Activated gamma-delta T cell treated with Interleukin-2 at 50 U/mL for 16 hours (primary cell): ENCODE measurements at places on chromosomes 5 and 9.
A peak's percentile ranks its signal among the peaks of the same experiment; 100 is the strongest.

- DNase-seq: no peak
Measured at GRCh38 chr5:111675201-111675934, 81.6 kb downstream of the NREP start.

- no peak for DNase-seq
Measured at GRCh38 chr9:81637276-81637675, 52.1 kb downstream of the TLE1 start.

GRCh38 chr9:87742813-87743428 lies 17.0 kb downstream of the CTSL start:
- no peak for DNase-seq

GRCh38 chr9:133608382-133608781 lies 807 bp downstream of the FAM163B start:
- DNase-seq: no peak

- DNase-seq: no peak
Measured at GRCh38 chr5:132773601-132774355, 3.3 kb downstream of the SEPTIN8 start.

- no peak for DNase-seq
Measured at GRCh38 chr9:93305497-93306020, 121.6 kb downstream of the WNK2 start.

GRCh38 chr9:1839909-1840308 lies 175.2 kb upstream of the SMARCA2 start:
- no peak for DNase-seq

DNA sequence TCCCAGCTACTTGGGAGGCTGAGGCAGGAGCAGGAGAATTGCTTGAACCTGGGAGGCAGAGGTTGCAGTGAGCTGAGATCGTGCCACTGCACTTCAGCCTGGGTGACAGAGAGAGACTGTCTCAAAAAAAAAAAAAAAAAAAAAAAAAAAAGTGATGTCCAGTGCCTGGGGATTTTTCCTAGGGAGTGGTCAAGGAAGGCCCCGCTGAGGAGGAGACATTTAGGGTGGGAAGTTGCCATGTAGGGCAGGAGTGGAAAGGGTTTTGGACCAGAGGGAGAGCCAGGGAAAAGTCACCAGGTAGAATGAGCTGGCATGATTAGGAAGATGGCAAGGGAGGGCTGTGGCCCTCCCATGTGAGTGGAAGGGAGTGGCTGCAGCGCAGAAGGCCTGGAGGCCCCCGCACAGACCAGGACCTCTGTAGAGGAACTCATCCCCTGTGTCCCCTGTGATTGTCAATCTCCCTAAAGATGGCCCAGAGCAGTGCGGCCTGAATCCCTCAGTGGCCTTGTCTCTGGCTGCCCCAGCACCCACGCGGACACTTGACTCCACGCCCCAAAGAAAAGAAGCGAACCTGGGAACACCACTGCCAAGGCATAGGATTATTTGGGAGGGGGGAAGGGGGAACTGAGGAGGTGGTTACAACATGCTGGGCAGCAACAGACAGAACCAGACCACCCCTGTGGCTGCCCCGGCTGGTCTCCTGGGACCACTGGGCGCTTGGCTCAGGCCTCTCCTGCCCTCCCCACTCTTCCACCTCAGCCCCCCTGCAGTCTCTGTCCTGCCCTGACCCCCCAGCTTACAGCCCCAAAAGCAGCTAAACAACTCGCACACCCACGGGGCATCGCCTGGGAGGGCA lies 2.6 kb upstream of the SQSTM1 start:
- no peak for DNase-seq

DNA sequence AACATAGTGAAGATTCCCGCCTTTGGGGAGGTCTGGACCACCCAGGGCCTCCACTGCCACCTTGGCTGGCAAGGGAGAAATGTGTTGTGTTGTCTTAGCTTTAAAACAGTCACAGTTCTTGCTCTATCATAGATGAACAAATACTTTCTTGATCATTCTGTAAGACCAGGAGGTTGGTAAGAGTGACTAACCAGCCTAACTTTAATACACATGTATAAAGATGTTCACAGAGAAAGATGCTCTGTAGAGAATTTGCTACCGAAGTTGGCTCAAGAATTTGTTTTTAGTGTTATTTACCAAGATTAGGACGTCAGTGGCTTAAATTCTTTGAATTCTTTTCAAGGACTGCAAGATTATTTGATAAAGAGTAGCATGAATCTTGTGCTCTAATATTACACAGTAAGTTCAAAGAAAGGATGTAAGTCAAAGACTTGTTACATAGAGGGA lies 28.4 kb downstream of the GLRX start:
- DNase-seq: no peak

- peak; percentile 29 for DNase-seq
Measured at GRCh38 chr9:95131023-95131943, 186.2 kb downstream of the FANCC start.

- no peak for DNase-seq
Measured at GRCh38 chr9:91785447-91785842, 164.6 kb downstream of the ROR2 start.

- DNase-seq: no peak
Measured at GRCh38 chr5:123088031-123088805, 823 bp upstream of the PRDM6 start.

- DNase-seq: no peak
Measured at GRCh38 chr5:155948576-155948975, 378.4 kb upstream of the SGCD start.

DNA sequence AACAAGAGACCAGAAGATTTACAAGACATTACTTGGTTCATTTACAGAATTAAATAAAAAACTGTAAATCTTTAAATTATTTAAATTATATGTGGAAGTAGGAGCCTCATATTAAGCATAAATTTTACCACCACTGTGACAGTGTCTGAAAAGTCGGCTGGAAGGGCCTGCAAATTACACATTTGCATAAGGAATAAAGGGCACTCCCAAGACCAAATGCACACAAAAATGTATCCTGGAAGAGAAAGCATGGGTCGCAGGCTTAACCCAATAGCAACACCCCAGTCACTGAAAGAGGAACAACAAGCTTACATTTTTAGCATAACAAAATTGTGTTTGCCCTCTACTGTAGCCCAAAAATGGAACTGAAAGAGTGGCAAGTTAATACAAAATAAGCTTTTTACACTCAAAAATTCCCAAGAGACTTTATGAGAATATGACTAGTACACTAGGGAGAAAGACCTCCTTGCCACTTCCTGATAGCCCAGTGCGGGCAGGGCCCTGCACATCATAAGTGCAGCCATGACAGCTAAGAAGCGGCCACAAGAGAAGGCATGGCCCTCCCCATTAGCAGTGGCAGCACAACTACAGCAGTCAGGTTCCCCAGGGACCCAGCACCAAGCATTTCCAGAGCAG lies 482.0 kb downstream of the DTWD2 start:
- no peak for DNase-seq

DNA sequence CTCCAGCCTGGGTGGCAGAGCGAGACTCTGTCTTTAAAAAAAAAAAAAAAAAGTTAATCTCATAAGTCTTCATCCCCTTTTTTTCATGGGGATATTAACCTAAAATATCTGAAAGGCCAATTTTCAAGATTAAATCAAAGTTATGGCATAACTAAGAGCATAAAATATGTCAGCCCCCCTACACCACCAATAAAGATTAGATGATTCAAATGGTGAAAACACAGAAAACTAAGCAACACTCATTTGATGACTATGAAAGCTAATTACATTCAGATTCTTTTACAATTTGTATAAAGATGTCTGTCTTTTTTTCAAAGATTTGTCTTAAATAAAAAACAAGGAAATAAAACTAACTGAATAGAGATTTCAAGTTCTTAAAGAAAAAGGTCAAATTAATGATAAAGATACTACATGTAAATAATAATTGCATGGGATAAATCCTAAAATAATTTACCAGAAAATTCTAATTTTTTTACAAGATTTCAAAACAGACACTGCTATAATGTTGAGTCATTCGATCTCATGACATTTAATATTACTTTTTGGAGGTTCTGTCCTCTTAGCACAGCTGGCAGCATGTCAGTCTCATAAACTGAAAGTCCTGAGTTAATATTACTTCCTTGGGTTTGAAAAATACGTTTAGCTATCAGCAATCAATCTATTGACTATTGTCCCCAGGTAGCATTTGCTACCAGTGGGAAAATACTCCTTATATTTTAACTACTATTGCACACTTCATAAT lies 112.9 kb downstream of the KIAA0825 start:
- DNase-seq: no peak

DNA sequence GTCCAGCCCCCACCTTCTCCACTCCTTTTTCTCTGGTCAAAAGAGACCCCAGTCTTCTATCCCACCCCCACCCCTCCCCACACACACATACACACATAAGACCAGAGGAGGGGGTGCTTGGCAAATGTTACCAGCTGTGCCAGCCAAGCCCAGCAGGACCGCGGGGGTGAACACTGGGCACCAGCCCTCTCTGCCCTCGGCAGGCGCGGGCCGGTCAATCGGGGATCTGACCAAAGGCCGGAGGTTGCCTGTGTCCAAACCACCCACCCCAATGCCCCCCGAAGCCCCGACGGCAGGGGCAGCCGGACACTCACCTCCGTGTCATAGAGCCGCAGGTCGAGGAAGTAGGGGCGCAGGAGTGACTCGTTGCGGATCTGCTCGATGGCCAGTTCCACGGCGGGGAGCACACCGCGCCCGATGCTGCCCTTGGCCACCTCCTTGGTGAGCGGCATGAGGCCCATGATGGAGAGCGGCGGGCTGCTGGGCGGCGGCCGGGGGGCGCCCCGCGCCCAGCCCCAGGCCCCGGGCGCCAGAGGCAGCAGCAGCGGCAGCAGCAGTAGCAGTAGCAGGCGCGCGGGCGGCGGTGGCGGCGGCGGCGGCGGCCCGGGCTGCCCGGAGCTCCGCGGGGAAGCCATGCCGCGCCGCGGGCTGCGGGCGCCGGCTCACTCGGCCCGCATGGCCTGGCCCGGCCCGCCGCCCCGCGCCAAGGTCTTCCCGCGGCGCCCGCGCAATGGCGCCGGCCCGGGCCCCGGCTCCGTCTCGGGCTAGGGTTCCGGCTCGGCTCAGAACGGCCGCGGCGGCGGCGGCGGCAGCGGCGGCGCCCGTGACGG lies 417 bp downstream of the GABBR2 start:
- DNase-seq: no peak

- DNase-seq: no peak
Measured at GRCh38 chr5:25427240-25427639, 782.5 kb upstream of the CDH10 start.

DNA sequence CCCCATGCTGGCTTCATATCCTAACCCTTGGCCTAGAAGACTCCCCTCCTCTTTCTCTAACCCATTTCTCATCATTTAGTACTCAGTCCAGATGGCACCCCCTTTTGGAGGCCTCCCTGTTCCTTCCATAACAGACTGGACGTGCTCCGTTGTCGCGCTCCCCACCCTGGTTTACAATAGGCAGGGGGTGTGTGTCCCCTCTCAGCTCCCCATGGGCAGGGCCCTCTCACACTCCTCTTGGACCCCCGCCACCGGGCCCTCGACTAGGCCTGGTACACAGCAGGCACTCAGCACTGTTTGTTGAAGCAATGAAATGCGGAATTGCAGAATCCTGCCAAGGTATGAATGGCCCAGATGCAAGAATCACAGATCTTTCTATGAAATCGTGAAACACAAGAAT lies 227.4 kb downstream of the FSTL4 start:
- DNase-seq: no peak

DNA sequence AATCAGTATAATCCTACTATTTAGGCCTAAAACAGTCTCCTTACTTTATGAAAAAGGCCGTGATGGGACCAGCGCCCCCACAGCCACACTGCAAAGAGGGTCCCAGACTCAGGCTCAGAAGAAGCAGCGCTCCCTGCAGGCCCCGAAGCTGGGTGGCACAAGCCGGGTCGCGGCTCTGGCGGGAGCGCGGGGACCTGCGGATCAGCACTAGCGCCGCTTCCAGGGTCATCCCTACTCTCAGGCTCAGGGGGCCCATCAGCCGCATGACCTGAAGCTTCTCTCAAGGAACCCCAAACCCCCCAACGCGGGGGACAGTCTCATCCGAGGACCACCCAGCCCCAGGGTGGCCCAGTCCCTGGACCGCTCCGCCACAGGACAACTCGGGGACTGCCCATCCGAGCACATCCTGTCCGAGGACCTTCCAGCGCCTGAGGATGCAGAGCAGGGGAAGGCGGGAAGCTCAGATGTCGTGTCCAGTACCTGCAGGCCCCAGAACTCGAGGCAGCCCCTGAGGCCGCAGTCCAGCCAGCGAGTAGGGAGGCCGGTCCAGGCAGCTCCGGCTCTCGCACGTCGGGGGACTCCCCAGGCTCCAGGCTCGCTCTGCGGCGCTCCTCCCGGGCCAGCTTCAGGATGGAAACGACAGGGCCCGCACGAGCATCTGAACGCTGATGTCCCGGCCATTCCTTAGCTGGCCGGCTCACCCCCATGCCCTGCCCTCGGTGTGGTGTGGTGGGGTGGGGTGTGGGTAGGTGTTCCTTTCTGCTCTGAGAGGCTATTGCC lies 32.4 kb upstream of the CDK20 start:
- DNase-seq: no peak

GRCh38 chr5:151477101-151477500 lies 29.7 kb downstream of the SLC36A1 start:
- no peak for DNase-seq

DNA sequence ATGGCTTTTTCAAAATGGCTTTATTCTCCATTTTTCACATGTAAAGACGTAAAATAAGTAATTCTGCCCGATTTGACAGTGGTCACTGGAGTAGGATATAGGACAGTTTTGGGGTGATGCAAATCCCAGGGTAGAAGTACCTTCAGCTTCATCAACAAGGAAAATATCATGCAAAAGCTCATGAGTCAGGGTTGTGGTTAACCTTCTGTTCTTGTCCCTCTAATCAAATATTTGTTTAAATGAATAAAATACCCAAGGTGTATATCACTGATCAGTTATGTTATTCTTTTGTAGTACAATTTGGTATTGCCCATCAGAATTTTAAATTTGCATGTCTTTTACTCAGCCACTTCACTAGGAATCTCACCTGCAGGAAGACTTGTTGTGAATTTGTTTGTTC lies 40.0 kb downstream of the FBXL7 start:
- no peak for DNase-seq

- no peak for DNase-seq
Measured at GRCh38 chr9:72509635-72510034, 11.8 kb upstream of the TMC1 start.

DNA sequence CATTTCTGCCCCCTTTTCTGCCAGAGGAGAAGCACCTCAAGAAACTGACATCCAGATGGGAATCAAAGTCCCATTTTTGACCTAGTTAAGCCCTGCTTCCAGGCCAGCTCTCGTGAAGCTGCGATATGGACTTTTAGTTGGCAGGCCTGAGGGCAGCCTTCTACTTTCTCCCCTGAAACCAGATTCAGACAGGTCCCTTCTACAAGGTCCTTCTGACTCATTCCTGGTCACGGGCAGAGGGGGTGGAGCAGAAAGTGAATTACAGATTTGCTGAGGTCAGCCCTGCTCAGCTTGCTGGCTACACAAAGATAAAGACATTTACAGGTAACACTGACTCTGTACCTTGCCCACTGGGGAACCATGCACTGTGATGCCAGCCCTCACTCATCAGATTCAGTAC lies 52.8 kb upstream of the TUT7 start:
- no peak for DNase-seq

DNA sequence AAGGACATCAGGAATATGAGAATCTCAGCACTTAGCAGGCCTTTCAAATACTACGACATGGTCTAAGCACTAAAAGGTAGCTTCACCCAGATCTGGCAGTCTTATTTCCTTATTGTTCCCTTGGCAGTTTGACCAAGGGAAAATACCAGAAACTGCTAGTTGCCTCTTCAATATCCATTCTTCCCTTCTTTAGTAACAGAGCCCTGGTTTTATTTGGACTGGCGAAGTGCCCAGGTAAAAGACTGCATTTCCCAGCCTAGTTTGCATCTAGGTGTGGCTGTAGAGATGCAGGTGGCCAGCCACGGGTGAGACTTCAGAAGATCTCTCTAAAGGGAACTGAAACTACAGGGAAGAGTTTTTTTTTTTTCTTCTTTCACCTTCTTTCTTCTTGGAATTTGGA lies 21.6 kb downstream of the DMRT2 start:
- no peak for DNase-seq

GRCh38 chr9:20238921-20239320 lies 383.4 kb downstream of the MLLT3 start:
- no peak for DNase-seq
